ENCODE measurements at places on chromosomes 1 and 21.
A peak's percentile ranks its signal among the peaks of the same experiment; 100 is the strongest.

DNA sequence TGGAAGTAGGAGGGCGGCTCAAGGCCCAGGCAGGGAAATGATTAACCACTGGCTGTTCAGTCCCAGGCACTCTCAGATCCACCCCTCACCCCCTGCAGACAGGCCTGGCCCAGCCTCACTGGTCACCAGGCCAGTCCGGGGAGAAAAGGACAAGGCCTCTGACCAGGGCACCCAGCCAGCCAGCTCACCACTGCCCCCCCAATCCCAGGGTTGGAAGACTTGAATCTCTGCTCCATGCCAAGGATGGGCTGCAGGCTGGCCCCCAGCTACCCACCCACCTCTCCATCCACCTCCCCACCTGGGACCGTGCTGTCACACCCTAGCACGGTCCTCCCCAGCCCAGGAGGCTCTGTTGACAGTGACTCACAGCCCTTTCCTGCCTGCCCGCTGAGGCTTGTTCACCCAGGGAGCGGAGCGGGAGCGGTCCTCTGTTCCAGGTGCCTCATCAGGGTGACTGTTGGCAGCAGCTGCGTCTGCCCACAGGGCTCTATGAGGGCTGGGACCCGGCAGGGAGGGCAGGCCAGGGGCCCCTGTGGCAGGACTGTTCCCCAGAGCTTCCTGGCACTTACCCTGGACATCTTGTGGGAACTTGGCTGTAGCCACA lies 2.2 kb downstream of the LAD1 start:
- DNase-seq, result peak; percentile 90

DNA sequence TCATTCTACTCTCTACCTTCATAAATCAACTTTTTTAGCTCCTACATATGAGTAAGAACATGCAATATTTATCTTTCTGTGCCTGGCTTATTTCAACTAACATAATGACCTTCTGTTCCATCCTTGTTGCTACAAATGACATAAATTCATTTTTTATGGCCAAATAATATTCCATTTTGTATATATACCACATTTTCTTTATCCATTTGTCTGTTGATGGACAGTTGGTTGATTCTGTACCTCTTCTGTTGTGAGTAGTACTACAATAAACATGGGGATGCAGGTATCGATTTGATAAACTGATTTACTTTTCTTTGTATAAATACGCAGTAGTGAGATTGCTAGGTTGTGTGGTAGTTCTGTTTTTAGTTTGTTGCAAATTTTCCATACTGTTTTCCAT lies 279.5 kb upstream of the NFIA start:
- DNase-seq, result no peak

DNA sequence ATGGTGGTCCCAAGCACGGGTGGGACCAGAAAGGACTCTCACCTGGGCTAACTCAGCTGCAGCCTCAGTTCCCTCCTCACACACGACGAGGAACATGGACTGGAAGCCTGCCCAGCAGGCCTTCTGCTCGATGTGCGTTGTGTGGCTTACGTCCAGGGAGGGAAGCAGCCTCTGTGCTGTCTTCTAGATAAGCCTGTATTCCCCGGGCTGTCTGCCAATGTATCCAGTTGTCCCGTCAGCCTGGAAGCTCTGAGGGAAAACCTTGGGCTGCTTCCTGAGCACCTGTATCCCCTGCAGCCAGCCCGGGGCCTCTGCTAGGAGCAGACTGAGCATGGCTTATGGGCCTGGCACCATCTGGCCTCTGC lies 10.5 kb downstream of the PCSK9 start:
- DNase-seq, result no peak

- DNase-seq, result no peak
These were observed 8.2 kb downstream of the VANGL1 start for GRCh38 chr1:115649964-115650363.

GRCh38 chr1:2633366-2633935 lies 635 bp upstream of the MMEL1 start:
- peak; percentile 45 for DNase-seq

DNA sequence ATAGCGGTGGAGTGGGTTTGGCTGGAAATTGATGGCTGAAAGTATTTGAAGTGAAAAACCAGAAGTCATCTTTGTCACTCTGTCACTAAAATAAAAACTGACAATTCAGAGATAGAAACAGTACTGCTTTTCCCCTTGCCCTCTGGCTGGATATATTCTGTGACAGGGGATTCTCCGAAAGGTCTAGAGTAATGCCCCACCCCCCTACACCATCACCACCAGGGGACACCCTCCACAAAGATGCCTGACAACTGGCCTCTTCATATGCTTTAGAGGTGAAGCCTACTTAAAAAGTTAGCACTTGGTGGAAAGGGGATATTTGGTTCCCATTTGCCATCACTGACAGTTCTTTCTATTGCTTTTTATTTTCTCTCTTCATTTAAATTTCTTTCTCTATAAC lies 73.5 kb downstream of the SGIP1 start:
- no peak for DNase-seq

DNA sequence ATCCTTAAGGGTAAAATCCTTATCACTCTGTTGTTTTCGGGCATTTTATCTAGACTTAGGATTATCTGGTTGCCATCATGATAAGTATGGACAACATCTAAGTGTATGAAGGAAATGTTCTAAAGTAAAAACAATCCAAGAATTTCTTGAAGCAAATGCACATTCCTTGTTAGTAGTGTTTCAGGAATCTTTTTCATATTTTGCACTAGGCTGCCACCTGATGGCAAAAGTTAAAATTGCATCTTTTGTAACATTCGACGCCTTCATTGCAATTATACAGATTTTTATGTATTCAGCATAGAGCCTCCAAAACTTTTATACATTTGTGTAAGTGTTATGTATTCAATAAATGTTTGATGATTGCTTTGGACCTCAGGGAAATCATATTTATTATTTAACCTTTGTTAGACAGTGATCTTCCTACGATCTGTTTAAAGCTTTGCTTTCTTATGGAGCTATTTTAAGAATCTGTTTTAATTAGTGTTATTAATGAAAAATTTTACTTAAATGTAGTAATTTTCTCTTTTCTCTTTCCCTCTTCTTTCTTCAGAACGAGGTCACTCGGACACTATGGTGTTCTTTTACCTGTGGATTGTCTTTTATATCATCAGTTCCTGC lies 49.4 kb upstream of the KIAA1614 start:
- no peak for DNase-seq

DNA sequence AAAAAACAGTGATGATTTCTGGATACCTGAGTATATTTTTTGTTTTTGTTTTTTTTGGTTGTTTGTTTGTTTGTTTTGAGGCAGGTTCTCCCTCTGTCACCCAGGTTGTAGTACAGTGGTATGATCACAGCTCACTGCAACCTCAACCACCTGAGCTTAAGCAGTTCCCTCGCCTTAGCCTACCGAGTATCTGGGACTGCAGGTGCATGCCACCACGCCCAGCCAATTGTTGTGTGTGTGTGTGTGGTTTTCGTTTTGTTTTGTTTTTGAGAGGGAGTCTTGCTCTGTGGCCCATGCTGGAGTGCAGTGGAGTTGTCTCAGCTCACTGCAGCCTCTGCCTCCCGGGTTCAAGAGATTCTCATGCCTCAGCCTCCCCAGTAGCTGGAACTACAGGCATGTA lies 55.3 kb upstream of the RCC1 start:
- no peak for DNase-seq

DNA sequence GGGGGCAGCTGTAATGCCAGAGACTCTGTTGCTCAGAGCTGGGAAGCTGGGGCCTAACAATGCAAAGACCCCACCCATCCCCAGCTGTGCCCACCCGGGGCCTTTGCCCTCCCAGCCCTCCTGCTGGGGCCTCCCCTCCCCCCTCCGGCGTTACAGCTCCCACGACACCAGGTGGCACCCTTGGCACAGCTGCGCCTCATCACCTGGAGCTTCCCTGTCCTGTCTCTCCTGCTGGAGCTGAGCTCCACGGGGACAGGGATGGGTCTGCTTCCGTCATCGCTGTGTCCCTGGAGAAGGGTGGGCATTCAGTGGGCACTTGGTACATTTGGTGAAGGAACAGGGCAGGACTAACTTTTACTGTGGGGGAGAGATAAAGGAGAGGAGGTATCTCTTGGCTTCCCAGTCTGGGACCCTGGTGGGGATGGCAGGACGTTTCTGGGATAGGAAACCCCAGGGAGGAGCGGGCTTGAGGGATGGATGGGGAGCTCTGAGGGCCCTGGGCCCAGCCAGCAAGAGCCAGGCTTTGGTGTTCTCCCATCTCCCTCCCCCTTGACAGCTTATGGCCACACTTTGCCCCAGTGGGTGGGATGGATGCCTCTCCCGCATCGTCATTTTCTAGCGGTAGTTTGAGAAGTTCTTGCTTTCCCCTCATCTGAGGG lies 453.2 kb downstream of the PTPRU start:
- peak; percentile 40 for DNase-seq

GRCh38 chr1:223842784-223843183 lies 3.0 kb downstream of the TP53BP2 start:
- DNase-seq, result no peak

DNA sequence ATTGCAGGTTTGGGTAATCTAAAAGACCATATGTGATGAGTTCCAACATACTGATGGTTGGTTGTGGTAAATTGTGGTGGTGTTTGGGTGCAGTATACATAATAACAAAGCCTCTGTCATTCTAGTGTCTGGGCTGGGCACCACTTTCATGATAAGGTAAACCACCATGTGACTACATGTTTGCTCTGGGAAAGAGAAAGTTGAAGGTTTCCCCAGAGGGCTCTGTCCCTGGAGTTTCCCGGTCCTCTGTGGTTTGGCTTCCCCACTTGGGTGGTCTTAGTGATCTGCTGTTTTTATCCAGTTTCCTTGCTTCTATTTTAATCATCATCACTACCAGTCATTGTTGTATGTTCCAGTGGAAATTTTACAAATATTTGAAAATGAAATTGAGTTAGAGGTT lies 55.9 kb upstream of the TSPAN2 start:
- no peak for DNase-seq

GRCh38 chr1:71948561-71948960 lies 333.8 kb downstream of the NEGR1 start:
- no peak for DNase-seq

DNA sequence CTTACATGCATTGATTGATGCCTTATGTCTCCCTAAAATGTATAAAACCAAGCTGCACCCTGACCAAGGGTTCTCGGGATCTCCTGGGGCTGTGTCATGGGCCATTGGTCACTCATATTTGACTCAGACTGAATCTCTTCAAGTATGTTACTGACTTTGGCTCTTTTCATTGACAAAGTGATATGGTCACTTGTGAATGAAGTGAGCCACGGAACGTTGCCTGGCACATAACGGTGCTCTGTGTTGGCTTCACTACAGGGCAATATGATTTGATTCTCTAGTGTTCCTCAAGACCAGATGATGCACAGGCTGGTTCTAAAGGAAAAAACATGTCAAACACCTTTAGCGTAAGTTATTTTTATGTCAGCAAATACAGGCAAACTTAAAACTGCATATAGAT lies 11.4 kb upstream of the IL10RB start:
- no peak for DNase-seq

DNA sequence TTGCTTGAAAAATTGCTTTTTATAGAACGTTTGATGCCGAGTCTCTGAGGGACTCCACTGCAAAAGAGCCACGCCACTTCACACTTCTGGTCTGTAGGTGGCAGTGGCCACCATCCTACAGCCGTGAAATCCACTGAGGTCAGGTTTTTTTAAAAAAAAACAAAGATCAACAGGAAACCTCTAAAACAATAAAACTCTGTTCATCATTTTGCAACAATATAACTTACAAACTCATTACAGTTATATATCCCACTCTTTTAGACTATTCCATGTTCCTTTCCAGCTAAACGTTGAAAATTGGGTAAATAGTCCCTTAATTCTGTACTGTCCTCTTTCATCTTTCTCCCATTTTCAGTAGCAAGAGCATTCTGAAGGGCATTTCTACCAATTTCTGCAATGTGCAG lies 64.6 kb upstream of the FMN2 start:
- DNase-seq, result no peak

DNA sequence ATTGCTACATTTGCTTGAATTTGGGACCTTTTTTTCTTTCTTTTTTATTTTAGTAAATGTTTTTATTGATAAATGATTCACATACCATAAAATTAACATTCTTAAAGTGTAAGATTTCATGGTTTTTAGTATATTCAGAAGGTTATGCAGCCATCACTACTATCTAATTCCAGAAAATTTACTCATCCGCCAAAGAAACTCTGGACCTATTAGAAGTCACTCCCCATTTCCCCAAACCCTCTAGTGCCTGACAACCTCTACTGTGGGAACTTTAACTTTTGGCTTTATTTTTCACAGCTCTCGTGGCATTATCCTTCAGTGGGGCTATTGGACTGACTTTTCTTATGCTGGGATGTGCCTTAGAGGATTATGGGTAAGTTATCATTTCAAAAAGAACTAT lies 4.5 kb downstream of the LEPR start:
- DNase-seq, result no peak

GRCh38 chr1:226988334-226988666 lies 48.2 kb downstream of the COQ8A start:
- DNase-seq, result no peak

- DNase-seq, result no peak
These were observed 39.5 kb downstream of the COQ8A start for GRCh38 chr1:226979517-226980121.

DNA sequence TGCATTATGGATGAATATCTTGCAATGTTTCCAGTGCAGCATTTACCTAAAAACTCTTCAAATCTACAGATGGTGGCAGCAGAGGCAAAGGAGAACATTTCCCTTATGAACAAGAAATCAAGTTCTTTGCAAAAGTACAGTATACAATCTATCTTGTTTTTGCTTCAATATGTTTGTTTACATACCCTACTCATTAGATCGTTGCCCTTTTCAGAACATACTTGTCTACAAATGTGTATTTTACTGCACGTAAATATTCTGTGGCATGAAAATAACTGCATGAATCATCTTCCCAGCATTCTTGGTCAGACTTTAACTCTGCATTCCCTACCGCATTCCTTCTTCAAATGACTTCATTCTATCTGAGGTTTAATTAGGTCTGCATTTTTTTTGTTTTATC lies 212.7 kb downstream of the ZP4 start:
- DNase-seq, result no peak

- no peak for DNase-seq
These were observed 147.6 kb upstream of the C1orf174 start for GRCh38 chr1:4047666-4048065.

DNA sequence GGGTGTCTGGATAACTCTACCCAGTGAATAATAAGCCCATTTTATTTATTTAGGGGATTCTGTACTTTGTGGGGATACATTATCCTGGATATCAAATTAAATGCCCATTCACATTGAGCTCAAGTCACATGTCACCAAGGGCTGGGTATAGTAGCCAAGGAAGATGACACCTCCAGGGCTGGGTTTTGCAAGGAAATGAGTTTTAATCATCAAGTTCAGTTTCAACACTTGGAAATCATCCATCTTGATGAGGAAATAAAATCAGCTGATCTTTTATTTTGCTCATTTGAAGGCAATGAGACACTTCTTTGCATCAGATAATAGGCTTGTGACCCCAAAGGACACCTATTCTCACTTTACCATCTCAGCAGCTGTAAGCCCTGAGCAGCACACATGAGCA lies 80.0 kb upstream of the TNR start:
- DNase-seq, result no peak

Data from RWPE2 (cell line).